ENCODE measurements at places on chromosomes 2 and 18.

GRCh38 chr2:233853353-233853752 lies 982 bp downstream of the HJURP start:
- no peak for DNase-seq

- DNase-seq: no peak
These were observed 13.0 kb upstream of the RMDN2 start for GRCh38 chr2:37912056-37912455.

- no peak for DNase-seq
These were observed 323.2 kb upstream of the TFPI start for GRCh38 chr2:187877391-187877790.

DNA sequence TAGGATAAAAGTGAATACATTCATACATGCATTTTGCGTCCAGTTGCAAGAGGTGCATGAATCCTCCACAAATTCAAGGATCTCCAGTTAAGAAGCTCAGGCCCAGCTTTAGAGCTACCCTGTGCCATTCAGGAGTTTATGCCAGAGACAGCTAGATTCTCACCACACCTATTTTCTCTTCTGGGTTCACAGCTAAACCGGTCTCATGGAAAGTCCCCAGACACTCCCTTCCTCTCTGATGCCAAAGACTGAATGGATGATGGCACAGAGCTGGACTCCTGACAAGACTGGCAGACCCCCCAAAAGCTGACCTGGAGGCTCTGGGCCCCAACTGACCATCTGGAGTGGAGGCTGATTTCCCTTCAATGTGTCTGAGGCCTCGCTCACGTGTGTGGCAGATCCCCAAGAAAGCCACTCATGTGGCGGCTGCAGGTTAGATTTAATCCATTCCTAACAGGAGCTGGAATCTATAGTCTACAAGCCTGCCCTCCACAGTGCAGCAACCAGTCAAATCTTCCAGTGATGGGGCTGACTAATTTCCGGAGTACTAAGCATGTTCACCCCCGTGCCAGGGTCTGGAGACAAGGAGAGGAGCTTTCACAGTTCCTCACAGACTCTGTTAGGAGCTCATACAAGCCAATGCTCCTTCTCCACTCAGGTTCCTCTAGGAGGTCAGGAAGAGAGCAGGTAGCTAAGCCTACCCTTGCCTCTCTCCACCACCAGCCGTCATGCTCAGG lies 257.1 kb downstream of the BCL11A start:
- DNase-seq: no peak

DNA sequence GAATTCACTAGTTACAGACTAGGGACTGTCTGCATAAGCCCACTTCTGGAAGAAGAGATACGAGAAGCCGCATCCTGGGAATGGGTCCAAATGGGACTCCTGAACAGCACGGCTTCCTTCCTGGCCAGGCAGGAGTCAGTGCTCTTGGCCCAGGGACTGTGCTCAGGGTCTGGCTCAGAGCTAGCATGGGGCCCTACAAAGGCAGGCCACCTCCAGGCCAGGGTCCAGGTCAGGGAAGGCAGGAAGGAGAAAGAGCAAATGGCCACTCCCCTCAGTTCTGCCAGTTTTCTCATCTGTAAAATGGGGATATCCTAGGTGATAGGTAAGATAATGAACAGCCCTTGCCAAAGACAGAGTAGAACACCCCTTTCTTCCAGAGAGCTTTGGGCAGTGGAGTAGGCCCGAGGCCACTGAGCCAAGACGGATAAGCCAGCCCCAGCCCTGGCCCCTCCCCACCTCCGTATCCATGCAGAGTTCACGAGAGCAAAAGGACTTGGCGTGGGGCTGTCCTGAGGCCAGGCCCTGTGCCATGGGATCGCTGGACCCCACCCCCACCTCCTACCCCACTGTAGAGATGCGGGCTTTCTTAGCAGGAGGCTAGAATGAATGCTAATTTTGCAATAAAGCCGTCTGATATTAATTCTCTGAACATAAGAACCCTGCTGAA lies 190.1 kb downstream of the MGAT5 start:
- no peak for DNase-seq

DNA sequence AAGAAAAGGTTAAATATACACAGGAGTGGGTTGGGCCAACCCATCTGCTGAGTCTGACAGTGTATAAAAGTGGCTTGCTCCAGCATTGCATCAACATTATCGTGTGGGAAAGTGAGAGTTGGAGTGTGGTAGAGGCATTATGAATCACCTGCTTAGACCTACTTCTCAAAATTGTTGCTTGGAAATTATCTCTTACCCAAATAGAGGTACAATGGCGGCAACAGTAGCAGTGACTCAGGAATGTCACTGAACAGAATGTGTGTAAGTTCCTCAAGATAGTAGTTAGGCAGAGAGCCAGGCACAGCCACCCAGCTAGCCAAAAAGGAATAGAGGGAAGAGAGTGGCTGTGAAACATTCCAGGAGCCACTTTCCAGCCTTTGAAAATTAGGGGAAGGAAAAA lies 616.0 kb downstream of the NUP35 start:
- no peak for DNase-seq

DNA sequence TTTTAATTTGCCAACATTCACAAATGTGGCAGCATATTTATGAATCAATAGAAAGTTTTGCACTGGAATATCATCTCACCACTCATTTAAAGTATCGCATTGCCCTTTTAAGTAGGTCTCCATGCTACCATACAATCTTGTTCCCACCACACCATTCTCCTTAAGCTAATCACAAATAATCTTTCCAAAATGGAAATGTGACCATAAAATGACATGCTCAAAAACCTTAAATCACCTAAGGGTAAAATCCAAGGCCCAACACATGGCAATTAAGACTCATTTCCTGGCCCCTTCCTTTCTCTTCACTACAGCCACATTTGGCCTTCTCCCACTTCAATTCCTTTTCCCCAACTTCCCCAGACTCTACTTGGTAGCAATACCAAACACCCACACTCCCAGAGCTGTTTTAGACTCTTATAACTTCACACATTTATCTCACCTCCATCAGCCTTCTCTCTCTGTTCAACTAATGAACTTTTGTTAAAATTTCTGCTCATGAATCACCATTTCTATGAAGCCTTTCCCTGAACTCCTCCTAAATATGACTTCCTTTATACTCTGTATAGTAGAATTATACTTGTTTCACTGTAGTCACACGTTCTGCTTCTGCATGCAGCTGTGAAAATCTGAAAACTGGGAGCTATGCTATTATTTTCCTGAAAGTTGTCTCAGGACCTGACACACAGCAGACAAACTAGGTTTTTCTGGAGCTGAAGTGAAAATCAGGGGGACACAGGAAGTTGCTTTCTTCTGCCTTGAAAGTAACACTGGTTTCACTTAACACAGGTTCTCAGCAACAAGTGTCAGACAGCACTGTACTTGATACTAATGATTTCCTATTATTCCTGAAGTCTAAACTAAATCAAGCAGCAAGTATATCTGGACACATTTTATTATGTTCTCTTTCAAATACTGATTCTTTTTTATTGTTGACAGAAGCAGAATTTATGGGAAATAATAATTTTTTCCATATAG lies 303.9 kb downstream of the ZEB2 start:
- no peak for DNase-seq

GRCh38 chr18:49959176-49959575 lies 145.8 kb upstream of the ACAA2 start:
- no peak for DNase-seq

- DNase-seq: no peak
These were observed 38.8 kb downstream of the ADAM23 start for GRCh38 chr2:206482123-206482522.

- no peak for DNase-seq
These were observed 165.8 kb downstream of the TNS1 start for GRCh38 chr2:217836901-217837491.

- no peak for DNase-seq
These were observed 99.8 kb downstream of the SH3BP4 start for GRCh38 chr2:235051436-235052260.

GRCh38 chr2:105592288-105592687 lies 152.4 kb upstream of the NCK2 start:
- no peak for DNase-seq

DNA sequence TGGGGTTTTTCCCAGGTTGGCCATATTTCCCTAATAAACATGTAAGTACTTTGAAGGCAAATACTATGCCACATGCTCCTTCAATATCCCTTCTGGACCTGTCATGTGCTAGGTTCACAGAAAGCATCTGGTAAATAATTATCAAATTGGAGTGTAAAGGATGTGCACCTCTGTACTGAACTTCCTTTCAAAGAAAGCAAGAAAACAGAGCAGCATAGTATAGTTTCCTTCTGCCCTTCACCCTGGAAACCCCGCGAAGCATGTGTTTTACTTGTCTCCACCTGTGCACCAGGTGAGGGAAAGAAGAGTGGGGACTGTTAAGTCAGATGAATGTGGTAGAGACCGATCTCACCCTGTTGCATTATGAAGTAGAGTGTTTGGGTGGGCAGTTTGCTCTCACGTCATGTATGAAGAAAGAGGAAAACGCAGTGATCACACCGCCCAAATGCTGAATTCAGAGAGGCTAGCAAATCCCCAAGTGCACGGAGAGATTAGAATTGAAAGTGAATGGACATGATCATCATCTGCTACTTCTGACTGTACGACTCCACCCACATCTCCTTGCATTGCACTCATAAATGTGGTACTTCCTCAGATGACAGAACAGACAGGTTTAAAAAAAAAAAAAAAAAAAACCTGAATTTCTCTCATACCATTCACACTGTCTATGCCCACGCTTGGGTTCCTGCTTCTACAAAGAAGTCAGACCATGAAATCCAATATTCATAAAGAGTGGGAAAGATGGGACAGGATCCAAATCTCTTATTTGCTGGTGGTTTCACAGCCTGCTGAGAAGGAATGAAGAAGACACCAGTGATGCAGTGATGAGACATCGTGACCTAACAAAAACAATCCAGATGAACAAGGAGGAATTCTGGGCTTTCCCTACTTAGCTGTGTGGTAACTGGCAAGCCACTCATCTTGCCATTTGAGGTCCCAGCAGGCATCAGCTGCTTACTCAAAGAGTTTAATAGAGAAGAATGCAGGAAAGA lies 448.6 kb downstream of the BCL11A start:
- no peak for DNase-seq

GRCh38 chr2:28610583-28611201 lies 114.8 kb downstream of the PLB1 start:
- DNase-seq: no peak

- DNase-seq: no peak
These were observed 20.7 kb downstream of the USP34 start for GRCh38 chr2:61450144-61450543.

- no peak for DNase-seq
These were observed 13.2 kb downstream of the EVA1A start for GRCh38 chr2:75547345-75548035.

DNA sequence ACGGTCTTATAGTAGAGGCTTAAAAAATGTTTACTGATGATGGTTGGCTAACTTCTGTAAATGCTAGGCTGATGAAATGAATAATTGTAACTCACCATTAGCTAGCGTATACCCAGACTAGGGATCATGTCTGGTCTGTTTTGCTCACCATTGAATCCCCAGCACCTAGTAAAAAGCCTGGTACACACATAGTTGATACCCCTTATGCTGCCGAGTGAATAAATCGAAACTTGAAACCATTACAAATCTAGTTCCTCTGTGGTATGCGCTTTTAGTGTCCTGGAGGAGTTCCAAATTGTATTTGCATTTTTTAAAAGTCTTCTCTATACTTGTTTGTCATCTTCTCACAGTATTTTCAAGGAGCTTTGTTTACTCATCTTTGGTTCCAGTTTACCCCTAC lies 1.3 kb downstream of the TAF1B start:
- DNase-seq: no peak

GRCh38 chr18:49249521-49249920 lies 210.9 kb downstream of the DYM start:
- DNase-seq: peak; percentile 58

DNA sequence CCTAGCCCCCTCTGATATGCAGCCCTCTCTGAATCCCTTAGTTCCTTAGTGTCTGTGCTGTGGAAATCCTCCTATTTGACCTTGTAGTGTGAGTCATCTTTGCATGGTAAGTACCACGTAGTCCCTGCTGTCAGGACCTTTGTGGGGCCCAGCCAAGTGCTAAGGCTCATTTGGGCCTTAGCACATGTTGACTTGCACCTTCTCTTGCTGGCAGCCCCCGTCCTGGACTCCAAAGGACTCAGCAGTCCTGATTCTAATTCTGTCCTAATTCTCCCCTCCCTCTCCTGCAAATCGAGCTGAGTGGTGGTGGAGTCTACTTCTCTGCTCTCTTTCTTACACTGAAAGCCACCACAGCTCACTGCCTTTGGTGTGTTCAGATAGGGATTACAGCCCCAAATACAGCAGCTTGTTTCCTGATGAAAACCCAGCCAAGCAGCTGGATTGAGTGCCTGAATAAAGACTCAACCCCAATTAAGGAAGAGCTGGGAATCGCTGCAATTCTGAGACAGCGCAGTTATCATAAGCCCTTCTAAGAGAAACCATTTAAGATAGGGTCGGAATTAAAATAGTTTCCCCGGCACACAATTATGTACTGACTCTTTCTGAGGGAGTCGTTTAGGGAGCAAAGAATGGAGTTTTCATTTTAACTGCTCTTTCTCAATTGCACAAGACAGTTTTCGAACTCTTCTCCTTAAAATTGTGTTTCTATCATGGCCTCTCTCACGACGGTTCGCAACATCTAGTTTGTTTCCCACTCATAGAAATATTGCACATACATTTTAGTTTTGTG lies 215.6 kb upstream of the TNP1 start:
- no peak for DNase-seq

GRCh38 chr2:224650815-224651439 lies 65.2 kb downstream of the CCDC195 start:
- DNase-seq: peak; percentile 48

All from SW 1271 (cell line).